GM23338 (cell line): ENCODE measurements at places on chromosomes 4 and X. TPM values are rescaled to one million over a fixed set of nuclear protein-coding genes. Genes with fewer than 3 reads are reported as not detected.
A peak's percentile ranks its signal among the peaks of the same experiment; 100 is the strongest.

The SLC10A7 gene
- 2.3 and 4.3 TPM in 2 replicates for total RNA-seq

The AVPR2 gene
- not detected in 2 replicates for total RNA-seq

The ANXA3 gene
- total RNA-seq: 20.3 and 23.8 TPM in 2 replicates

The CABS1 gene
- not detected in 2 replicates for total RNA-seq

The DOK7 gene
- 0.52 and 0.54 TPM in 2 replicates for total RNA-seq

The MAGEA8 gene
- total RNA-seq: not detected in 2 replicates

DNA sequence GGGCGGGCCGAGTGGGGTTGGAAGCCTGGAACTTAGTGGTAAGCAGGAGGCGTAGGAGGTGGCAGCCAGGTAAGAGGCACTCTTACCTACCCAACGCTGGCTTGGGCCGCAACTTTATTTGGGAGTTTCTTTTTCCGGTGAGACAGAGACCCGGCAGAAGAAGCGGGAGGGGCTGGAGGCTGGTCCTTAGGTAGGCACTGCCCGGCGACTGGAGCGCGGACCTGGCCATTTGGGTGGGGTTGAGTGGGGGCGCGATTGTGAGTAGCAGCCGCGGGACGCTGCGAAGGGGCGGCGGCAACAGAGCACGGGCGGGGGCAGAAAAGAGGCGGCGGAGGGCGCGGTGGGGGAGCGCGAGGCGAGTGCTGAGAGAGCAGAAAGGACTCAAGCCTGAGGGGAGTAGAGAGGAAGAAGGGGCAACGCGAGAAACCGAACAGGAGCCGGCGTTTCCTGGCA lies 334 bp upstream of the POU4F2 start:
- DNase-seq: peak; percentile 50

- peak; percentile 76 for DNase-seq
These were observed at the start of gene NPFFR2 for GRCh38 chr4:72031868-72032608. NPFFR2 (plus strand) TSS chr4:72032000; CDS start chr4:72128592, 96,592 bp downstream.

GRCh38 chr4:143286701-143287571 lies 49.7 kb upstream of the GAB1 start:
- DNase-seq: no peak

DNA sequence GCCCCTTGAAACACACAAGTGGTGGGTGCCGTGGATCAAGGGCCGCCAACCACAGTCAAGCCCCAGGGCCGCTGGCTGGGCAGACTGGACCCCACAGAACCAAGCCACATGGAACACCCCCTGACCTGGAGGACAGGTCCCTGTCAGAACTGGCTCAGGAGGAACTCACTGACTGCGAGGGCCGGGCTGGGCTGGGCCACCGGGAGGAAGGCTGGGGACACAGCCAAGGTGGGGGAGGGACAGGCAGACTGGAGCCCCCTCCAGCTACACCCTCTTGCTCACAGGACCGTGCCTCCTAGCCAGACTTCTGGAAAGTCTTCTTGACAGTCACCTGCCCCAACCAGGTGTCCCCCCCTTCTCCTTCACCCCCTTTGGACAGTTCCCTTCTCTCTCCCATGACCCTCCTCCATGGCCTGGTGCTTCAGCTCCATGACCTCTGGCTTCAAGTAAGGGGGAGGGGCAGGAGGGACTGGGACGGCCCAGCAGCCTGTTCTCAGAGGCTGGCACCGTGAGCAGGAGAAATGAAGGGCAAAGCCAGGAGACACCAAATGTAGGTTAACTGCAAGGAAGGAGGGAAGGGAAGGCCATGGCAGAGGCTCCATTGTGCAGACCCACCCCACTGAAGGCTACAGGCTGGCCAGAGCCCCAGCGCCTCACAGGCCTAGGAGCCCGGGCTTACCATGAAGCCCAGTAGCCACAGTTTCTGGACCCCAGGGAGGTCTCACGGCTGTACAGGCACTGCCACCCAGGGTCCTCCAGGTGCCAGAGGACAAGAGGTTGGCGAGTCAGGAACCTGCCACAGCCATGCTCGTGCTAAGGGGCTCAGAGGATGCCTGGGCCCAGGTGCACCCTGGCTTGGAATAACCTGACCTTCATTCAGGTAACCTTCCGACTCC lies 22.6 kb upstream of the DUSP9 start:
- DNase-seq: no peak

- peak; percentile 70 for DNase-seq
These were observed 58.0 kb downstream of the PJA1 start for GRCh38 chrX:69107231-69107739.

DNA sequence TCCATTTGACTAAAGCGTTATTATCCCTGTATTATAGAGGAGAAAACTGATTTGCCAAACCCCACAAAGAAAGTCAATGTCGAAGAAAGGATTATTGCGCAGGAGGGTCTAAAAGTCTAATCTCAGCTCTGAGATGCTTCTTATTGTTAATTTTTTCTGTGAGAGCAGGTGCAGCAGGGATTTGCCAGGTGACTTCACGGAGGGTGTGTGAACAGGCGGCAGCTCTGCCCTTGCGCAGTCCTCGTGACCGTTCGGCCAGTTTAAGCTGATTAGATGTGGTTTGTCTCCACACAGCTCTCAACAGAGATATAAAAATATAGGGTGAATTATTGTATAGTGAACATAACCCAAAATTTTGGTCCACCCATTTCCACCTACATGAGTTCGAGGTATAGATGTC lies 28.5 kb downstream of the TENM3 start:
- DNase-seq: no peak

DNA sequence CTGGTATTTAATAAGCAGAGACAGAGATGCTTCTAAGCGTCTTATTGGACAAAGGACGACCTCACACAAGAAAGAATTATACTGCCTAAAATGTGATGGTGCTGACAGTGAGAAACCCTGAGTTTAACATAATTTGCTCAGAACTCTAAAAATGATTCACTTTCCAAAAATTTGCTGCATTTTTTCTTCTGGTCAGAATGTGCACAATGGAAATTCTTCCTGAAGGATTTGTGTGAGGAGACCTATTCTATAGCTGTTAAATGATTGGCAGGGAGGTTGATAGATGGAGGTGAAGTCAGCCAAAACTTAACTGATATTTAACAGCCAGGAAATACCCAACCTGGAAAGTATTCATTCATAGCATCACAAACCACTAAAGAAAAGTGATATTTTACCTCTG lies 1.7 kb downstream of the MAGEC3 start:
- DNase-seq: no peak

DNA sequence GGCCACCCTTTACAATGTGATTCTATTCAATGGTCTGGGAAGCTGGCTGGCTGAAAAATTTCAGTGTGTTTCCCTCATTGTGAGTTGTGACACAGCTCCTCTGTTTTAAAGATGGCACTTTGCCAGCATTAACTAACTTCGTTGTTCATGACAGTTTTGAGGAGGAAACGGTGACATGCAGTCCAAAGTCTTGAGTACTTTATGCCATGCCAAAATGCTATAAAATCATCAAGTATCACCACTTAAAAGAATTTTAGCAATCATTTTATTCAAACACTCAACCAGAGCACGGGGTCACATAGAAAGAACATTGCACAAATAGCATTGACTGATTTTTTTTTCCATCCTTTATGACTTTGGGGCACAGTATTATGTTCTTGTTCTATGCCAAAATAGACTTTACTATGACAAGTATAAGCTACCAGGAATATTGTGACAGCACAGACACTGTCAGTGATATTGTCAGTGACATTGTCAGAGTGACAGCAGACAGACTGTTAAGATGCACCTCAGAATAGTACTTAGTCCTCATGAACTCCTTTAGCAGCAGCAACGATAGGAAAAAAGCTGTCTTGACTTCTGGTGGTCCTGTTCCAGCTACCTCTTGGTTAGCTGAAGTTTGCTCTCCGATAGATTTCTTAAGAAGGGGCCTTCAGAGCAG lies 46.7 kb downstream of the CXCL13 start:
- DNase-seq: no peak

DNA sequence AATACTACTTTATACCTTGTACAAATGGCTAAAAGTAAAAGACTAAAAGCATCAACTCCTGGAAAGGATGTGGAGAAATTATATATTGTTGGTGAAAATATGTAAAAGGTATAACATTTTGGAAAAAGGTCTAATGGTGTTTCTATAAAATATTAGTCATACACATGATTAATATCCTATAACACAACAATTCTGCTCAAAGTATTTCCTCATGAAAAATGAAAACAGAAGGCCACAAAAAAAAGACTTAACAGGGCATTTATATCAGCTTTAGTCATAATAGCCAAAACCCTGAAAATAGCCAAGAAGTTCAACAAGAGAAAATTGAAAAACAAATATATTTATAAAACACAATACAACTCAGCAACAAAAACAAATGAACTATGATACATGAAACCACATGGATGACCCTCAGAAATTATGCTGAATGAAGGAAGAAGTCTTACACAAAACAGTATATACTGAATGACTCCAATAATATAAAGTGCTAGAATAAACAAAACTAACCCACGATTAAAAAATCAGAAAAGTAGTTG lies 38.8 kb downstream of the TBCK start:
- no peak for DNase-seq

GRCh38 chrX:57528670-57529255 lies 63.0 kb upstream of the ZXDB start:
- peak; percentile 50 for DNase-seq
